Central memory CD4-positive, alpha-beta T cell (primary cell): ENCODE measurements at places on chromosomes 2 and 18.

DNA sequence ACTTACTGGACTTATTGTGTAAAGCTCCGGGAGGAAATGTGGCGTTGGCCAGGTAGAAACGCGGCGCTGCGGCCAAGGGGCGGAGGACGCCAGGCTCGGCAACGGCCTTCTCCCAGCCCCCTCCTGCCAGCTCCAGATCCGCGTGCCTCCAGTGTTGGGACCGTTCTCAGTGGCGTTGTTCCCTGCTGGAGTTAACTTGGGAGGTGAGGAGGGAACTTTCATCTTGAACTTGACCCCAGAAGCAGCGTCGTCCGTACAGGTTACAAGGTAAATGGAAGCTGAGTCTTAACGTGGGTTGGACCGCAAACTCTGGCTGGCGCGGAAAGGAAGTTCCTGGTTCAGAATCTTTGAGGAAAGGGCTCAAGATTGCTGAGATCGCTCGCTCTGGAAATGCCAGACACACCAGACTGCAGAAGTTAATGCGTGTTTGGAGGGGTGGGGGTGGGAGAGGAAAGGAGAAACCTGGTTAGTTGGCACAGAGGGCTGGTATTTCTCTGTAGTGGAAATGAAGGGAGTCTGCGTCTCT, 1.3 kb downstream of the TANC1 start:
- DNase-seq, result no peak

DNA sequence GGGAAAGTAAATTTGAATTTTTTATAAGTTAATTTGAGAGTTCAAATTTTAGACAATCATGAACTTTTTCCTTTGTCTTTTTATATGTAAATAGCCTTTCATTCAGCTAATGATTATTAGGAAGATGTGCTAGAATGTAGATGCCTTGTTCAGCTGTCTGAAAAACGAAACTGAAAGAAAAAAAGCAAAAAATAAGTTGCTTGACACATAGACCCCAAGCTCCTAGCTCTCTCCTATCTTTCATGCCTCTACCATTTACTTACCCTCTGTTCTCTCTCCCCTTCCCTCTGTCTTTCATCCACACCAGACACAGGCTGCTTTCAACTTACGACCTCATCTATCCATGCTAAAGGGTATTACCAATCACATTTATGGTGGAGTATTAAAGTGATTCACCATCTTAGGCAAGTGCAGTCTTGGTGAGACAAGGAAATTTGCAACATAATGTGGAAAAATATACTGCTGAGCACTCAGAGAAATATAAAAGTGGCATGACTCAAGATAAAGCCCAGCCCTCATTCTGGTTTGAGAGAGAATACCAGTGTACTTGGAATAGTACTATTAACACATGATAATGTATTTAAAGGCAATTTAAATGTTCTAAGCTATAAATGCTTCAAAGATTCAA, 425.6 kb downstream of the SUCLG1 start:
- no peak for DNase-seq

- no peak for DNase-seq
Observed at GRCh38 chr2:89763581-89764485, 1072.4 kb downstream of the RPIA start.

DNA sequence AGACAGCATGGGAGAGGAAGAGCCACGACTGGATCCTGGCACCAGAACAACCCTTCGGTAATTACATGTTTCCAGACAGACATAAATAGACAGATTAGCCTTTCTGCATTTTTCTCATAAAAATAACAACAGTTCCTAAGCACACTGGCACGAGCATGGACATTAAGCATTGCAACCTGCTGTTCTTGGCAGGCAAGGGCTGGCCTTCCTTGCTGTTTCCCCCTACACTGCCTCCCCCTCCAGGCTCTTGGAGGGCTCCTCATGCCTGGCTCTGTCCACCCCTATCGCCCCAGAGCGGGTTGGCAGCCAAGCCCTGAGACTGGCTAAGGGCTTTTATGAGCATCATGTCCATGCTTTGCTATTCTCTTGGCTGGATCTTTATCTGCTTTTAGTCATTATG, 89.6 kb downstream of the TTC32 start:
- no peak for DNase-seq

DNA sequence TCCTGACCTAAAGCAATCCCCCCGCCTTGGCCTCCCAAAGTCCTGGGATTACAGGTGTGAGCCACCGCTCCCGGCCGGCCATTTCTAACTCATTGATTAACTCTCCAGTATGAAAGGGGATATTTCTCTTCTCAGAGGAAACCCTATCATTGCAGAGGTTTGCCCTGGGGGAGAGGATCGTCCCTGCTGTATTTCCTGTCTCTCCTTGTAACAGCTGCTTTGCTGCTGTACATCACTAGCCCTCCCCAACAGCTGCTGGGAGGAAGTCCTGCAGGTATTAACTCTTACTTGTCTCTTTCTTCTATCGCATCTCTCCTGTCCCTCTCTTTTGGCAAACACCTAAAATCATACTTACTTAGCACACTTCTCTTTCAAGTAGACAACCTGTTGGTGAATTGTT, 219.0 kb upstream of the DSEL start:
- no peak for DNase-seq

- DNase-seq, result no peak
Observed at GRCh38 chr2:216858312-216858711, 1.6 kb downstream of the TNP1 start.

DNA sequence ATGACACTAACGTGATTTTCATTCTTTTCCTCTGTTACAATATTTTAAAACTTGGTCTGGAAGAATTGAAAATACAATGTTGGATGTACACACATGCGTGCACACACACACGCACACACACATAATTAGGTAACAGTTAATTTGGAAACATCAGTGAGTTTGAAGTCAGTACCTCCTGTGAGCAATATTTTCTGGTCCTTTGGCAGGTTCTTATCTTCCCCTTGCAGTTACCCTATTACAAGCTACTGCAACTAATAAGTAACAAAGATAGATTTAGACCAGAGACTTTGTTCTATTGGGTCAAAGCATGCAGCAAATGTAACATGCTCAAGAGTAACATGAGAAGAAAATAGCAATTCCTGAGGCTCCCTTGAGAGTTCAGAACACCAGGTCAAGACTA, 73.3 kb downstream of the ZNF385B start:
- no peak for DNase-seq

DNA sequence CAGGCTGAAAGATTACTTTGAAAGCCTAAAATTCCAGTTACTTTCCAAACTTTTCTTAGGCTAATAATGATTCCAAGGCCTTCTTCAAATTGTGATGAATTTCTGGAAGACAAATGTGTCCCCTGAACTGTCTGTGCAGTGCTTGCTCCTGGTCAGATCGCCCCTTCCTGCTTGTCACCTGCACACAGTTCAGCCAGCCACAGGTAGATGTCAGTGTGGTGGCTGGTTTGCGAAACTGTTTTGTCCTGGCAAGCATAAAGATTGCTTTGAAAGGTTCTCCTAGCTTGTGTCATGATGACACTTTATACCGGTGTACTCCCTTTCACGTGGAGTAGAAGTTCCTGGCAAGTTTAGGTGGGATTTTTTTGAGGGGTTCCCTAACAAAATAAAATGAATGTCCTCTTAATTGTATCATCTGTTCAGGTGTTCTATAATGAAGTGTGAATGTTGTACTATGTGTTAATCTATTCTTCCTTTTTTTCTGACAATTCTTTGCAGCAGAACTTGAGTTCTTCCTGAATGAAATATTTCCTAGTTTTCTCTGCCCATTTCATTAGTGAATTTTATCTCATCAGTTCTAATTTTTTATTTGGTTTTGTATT, 298.8 kb downstream of the ZNF407 start:
- DNase-seq, result peak; percentile 22

DNA sequence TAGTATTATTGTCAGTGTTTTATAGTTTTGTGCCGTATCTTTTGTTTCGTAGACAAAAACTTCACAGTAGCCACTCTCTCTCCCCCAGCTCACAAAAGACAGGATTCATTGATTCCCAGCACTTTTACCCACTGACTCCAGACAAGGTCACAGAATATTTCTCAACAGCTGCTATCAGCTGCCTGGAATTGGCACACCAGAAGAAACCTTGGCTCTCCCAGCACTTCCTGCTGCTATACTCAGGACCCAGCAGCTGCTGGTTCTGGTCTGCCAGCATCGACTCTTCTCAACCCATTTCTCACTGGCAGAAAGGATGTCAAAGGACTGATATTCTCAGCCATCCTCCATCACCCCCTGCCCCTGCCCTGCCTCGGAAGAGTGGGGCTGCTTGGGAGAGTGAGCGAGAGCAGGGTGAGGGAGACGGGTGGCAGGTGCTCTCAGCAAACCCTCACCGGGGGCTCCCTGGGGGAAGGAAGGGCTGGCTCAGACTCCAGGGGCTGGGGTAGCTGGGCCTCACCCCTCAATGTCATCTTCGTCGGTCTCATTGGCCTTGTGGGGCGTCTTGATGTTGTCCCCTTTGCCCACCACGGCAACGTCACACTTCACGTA, 6.1 kb upstream of the OTOF start:
- DNase-seq, result no peak

DNA sequence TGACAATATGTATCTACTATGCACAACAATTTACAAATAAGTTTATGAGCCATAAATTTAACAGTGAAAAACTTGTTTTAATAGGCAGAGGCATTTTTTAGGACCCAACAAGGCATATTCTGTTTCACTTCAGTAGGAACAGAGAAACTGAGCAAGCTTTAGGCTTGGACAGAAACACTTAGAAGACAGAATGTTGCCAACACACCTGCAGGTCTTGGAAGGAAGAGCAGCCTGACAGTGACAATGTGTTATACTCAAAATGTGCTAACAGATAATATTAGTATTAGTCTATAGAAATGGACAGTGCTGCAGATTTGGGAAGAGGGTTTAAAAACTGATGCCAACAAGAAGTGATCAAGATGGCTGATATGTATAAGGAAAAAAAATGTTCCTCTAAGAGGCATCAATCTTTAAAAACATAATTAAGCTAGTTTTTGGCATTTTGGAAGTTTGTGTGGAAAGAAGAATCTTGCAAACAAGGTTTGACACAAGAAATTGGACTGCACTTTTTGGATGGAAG, 297.1 kb upstream of the FSIP2 start:
- DNase-seq, result no peak

GRCh38 chr2:62435720-62436119, 70.3 kb downstream of the TMEM17 start:
- DNase-seq, result no peak

- no peak for DNase-seq
Observed at GRCh38 chr2:8442833-8443486, 238.9 kb upstream of the ID2 start.

DNA sequence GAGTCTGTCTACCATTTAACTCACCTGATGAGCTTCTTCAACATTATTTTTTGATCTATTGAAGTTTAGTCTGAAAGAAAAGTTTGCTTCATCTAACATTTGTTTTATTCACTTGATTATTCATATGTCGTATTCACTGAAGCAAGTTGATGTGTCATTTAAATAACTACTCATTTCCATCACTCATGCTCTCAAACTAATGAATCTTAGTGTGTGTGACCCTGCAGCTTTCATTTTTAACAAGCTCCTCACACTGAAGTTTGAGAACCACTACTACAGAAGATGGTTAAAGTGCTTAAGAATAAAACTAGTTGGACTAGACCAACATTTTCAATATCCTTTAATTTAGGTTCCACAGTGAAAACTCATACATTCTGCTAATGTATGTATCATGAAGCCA, 1.8 kb upstream of the ABI2 start:
- DNase-seq, result no peak

DNA sequence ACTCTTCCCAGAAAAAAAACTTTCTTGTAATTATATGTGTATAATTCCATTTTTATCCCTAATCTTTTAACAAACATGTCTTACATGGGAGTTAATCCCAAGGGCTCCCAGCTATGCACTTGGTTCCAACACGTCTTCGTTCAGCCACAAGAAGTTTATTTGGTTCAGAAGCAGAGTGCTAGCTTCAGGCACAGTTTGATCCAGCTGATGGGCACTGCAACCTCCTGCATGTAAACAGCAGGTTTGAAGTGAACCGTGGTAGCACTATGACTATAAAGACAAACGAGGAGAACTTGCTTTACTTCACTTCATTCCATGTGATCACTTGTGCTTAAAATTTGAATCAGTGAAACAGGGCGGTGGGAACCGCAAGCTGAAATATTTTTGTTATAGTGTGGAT, 7.0 kb upstream of the RNASEH1 start:
- no peak for DNase-seq

DNA sequence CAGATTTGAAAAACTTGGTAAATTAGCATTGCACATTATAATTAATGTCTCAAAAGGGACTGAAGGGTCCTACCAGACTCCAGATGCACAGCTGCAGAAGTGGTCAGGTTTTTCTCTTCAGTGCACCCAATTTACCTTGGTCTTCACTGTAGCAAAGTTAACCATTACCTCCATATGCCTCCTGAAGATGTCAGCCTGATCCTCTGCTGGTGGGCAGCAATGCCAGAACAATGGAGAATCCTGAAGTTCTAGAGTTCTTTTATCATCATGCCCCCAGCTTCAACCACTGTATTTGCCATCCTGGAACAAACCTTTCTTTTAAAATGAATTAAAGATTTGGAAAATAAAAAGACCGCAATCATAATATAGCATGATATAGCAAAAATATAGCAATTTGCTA, 1774.8 kb upstream of the CELF4 start:
- DNase-seq, result no peak

DNA sequence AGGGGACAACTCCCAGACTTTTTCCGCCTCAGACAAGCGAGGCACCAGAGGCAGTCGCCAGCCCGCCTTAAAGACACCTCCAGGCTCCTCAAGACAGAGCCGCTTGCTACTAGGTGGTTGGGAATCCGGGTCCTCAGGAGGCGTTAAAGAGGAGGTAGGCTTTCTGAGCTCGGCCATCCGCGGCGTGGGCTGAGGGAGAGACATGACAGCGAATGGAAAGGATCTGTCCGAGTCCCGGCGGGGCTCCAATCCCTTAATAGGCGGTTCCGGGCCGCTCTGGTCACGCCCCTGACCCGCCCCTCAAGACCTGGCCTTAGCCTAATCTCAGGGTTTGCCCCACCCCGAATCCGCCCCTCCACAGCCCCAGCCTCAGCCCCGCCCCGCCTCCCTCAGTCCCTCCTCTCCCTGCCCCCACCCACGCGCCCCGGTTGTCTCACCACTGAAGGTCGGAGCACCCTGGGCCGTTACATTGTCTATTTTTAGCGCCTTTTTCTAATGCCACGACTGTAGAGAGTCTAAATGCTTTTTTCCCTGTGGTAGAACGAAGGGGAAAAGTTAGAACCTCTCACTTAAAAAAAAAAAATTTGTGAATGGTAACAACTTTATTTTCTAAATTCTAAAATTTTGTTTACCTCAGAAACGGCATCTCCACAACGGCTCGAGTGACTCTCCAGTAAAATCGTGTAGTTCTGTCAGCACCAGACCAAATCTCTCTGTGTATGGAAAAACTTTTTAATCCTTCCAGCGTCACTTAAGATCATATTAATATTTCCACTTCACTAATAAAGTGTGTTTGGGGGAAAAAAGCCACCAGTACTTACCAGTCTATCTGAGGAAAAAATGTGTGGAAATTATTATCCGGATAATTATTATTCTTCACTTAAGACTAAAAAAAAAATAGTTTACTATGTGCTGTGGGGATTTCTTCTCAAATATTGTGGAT, at the start of gene RAD51AP2:
RAD51AP2 (minus strand) TSS at position 229 of the 943 bp plus-strand sequence; CDS start at position 204, 25 bp downstream.
- DNase-seq, result no peak

GRCh38 chr18:74196220-74197119, 48.1 kb downstream of the TIMM21 start:
- DNase-seq, result peak; percentile 65
